CD4-positive, alpha-beta T cell treated with Interferon alpha-2 for 1 hour (primary cell): ENCODE measurements at places on chromosomes 16 and 17.

- DNase-seq = peak; percentile 65
Measured at GRCh38 chr16:11621920-11622651, 35.4 kb upstream of the LITAF start.

- DNase-seq = no peak
Measured at GRCh38 chr17:43702637-43703036, 40.9 kb upstream of the MEOX1 start.

- DNase-seq = peak; percentile 38
Measured at GRCh38 chr17:2051061-2051932, 3.6 kb upstream of the HIC1 start.

GRCh38 chr16:53428681-53429080 is 5.6 kb upstream of the RBL2 start:
- no peak for DNase-seq

- DNase-seq = no peak
Measured at GRCh38 chr16:24969071-24969470, 46.1 kb downstream of the ARHGAP17 start.

DNA sequence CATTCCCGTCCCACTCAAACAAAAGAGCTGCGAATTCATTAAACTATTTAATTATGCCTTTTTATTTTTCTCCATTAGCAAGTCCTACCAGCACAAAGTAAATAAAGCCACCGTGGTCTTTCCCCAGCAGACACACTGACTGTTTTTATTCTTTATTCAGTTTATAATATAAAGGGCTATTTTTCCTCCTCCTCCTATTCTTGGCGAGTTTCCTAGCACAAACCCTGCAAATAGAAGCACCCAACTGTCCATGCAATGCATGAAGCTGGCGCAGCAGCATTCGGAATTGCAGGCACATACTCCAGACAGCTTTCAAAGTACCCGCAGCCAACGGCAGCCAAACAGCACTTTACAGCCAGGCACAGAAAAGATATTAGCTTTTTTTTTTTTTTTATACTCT is 583.4 kb upstream of the PSMD7 start:
- DNase-seq = no peak

GRCh38 chr17:61459939-61460718 is 7.9 kb downstream of the TBX4 start:
- no peak for DNase-seq
